Activated CD8-positive, alpha-beta memory T cell treated with anti-CD3 and anti-CD28 coated beads for 1 hour (primary cell): ENCODE measurements at places on chromosomes 6 and 20.

GRCh38 chr6:111556004-111556403 lies 49.7 kb downstream of the TRAF3IP2 start:
- DNase-seq, result no peak

- DNase-seq, result no peak
Measured at GRCh38 chr6:124200661-124201060, 397.0 kb downstream of the NKAIN2 start.

- no peak for DNase-seq
Measured at GRCh38 chr6:155265843-155266535, 2.2 kb downstream of the CLDN20 start.

GRCh38 chr6:2861060-2861821 lies 19.6 kb upstream of the SERPINB1 start:
- no peak for DNase-seq

GRCh38 chr6:41519305-41519744 lies 26.9 kb upstream of the FOXP4 start:
- no peak for DNase-seq

GRCh38 chr6:85343428-85343827 lies 106.5 kb upstream of the NT5E start:
- DNase-seq, result no peak

- no peak for DNase-seq
Measured at GRCh38 chr6:14083262-14083661, 34.3 kb upstream of the CD83 start.

- no peak for DNase-seq
Measured at GRCh38 chr6:105094133-105094640, 85.6 kb downstream of the POPDC3 start.

DNA sequence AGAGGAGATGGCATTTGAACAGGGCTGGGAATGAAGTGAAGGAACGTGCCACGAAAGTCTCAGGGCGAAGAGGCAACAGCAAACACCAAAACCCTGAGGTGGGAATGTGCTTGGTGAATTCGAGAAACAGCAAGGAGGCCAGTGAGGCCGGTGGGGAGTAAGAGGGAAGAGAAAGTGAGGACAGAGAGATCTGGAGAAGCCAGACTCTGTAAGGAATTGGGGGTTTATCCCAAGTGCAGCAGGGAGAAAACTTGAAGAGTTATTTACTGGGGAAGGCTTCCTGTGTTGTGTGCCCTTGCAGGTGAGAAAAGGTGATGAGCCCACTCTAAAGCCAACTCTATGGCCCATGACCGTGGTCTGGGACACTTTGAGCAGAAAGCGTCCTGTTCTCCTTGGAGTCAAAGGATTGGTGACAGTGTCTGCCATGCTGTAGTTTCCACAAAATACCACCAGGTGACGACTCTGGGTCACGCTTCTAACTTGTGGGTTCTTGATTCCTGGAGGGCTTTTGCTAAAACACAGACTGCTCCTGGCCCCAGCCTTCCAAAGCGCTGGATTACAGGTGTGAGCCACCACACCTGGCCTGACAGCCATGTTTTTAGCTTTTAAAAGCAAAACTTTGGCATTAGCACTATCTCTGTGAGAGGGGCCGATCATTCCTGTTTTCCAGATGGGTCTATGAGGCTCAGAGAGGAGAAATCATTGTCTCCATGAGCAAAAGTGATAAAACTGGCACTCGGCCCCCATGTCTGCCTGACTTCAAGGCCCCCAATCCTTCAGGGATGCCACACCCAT lies 18.0 kb upstream of the CSNK2A1 start:
- no peak for DNase-seq
